CMK (cell line): ENCODE measurements at places on chromosomes 5 and 9.

DNA sequence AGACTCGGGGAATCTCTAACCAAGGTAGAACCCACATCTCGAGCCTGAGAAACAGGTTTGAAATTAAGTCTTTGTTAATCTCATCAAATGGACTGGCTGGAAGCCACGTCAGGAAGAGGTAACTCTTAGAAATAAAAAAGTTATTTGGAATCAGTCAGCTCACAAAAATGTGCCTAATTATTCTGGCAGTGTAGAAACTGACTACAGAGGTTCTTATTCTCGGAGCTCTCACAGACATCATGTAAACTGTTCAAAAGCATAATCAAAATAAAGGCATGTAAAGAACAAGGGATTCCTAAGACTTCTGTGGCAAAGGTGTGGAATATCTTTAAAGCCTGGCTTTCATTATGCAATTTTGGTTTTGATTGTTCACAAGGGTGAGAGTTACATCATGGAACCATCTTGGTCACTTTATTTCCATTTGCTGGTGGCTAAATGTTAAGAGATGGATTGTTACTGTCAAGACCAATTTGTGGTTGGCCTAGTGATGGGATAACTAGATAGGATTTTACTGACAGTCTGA, 85.1 kb downstream of the OTULIN start:
- no peak for DNase-seq

DNA sequence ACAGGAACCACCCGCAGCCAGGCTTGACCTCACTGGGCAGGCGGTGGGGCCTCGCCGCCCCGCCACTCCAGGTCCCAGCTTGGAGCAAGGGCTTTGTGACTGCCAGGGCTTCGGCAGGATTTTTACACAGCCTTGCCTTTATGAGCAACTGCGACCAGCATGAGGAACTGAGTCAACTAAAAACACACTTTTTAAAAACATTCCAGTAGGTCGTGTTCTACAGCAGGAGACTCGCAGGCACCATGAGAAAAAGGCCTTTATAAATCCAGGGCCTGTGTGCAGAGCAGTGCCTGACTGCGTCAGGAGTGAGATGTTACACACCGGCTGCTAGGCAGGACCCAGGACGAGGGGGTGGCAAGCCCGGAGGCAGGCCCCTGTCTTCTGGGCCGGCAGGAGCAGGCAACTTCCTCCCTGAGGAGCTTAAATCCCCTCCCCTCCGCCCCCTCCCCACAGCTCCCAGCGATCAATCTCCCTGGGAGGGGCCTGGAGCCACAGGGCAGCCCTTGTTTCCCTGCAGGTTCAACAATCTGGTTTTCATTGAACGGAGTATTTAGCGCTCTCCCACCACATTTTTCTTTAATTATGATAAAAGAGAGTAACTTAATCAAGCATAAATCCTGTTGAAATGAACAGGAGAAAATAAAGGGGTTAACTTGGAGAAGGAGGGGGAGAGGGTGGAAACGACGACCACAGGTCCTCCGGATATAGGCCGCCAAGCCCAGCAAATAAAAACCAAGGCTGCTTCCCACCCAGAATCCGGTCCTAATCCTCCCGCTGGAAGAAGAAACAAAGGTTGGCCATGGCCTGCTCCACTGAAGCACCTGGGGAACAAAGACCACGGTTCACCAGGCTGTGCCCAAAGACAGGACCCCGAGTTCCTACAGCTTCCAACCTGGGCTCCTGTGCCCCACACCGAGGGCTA, 92.5 kb downstream of the ROR2 start:
- DNase-seq, result no peak

- no peak for DNase-seq
These were observed 28.4 kb upstream of the PRDM12 start for GRCh38 chr9:130635721-130636647.

- no peak for DNase-seq
These were observed 2.2 kb upstream of the PRR7 start for GRCh38 chr5:177444106-177445051.

DNA sequence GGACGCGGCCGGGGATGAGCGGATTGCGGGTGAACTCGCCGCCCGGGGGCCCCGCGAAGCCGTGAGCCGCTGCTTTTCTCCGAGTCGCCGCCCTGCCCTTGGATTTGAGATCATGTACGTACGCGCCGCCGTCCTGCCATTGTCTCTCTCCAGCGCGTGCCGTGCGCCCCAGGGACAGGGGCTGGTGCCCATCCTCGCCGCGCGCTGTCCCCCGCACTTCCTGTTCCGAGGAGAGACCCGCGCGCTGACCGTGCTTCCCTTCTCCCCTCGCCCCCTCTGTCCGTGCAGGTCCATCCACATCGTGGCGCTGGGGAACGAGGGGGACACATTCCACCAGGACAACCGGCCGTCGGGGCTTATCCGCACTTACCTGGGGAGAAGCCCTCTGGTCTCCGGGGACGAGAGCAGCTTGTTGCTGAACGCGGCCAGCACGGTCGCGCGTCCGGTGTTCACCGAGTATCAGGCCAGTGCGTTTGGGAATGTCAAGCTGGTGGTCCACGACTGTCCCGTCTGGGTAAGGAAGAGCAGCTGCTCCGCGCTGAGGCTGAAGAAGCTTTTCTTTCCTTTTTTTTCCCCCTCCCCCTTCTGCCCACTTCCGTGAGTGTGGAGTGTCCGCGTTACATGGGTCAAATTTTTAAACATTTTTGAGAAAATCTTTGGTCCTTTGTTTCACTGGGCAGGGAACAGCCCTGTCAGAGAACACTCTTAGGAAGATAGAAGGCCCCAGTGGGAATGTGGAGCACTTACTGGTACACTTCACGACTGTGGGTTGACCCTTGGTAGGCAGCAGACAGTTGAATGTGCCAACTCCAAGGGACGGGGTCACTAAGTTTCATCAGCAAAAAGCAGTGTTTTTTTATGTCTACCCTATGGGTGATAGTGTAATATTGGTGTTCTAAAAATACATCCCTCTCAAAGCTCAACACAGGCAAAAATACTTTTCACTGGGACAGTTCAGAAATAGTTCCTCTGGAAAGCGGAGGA, 727 bp downstream of the RHOBTB3 start:
- no peak for DNase-seq

GRCh38 chr5:66442951-66443445, 153.2 kb upstream of the MAST4 start:
- DNase-seq, result no peak

GRCh38 chr5:148684528-148684927, 30.2 kb upstream of the HTR4 start:
- DNase-seq, result no peak

DNA sequence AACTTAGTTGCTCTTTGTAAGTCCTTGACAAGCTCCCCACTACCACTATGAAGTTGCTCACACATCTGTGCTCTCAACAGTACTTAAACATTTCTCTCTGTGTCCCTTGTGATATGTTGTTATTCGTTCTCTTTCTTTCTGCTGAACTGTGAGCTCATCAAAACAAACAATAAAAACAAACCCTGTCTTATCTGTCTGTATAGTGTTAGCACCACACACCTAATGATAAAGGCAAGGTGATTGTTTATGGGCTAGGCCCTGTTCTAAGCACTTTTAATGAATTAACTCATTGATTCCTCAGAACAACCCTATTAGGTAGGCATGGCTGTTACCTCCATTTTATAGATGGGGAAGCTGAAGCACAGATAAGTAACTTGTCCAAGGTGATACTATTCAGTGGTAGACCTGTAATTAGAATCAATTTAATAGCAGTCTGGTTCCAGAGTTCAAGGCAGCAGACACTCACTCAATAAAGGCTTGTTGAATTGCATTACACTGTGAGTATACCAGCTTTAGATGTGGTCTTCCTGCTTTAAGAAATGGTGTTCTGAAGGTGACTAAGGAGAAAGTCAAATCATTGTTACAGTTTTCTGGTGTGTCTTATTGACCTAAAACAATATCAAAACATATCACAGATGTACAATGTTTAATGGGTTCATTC, 153.6 kb upstream of the ELL2 start:
- DNase-seq, result no peak

- DNase-seq, result no peak
These were observed 278.4 kb upstream of the IRX1 start for GRCh38 chr5:3317051-3317795.

- DNase-seq, result no peak
These were observed 149.1 kb upstream of the PIK3R1 start for GRCh38 chr5:68066277-68066955.
